ENCODE measurements at places on chromosomes 12 and 14.

- no peak for ATAC-seq
These were observed 208.7 kb upstream of the BCL2L14 start for GRCh38 chr12:11861864-11862600.

GRCh38 chr14:102085488-102085887, 1.4 kb downstream of the HSP90AA1 start:
- no peak for ATAC-seq

DNA sequence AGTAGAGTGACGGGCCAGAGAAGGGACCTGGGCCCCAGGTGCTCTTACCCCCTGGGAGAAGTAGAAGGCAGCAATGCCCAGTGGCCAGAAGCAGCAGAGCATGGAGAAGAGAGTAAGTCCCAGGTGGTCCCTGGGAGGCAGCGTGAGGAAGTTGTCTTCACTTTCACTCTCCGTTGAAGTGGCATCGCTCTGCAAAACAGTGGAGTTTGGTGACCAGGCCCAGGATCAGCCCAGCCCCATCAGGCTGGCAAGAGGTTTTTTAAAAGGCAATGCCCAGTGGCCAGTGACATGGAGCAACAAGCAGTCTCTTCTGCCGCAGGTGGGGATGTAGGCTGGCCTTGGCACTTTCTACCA, 18.2 kb downstream of the SYNDIG1L start:
- ATAC-seq: no peak

DNA sequence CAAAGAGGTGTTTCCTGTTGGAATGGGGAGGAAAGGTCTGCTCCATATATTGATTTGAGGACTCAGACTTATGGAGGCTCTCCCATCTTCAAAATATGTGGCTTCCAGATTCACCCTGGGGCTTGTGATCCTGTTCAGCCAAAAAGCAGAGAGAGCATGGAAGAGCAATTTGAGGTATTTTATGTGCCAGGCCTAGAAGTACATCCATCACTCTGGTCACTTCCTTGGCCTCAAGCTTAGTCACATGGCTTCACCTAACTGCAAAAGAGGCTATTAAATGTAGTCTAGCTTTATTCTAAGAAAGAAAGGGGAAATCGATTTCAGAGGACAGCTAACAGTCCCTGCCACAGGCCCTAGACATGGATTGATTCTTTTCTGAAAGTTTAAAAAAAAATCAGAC, 86.2 kb downstream of the C12orf50 start:
- ATAC-seq: no peak

DNA sequence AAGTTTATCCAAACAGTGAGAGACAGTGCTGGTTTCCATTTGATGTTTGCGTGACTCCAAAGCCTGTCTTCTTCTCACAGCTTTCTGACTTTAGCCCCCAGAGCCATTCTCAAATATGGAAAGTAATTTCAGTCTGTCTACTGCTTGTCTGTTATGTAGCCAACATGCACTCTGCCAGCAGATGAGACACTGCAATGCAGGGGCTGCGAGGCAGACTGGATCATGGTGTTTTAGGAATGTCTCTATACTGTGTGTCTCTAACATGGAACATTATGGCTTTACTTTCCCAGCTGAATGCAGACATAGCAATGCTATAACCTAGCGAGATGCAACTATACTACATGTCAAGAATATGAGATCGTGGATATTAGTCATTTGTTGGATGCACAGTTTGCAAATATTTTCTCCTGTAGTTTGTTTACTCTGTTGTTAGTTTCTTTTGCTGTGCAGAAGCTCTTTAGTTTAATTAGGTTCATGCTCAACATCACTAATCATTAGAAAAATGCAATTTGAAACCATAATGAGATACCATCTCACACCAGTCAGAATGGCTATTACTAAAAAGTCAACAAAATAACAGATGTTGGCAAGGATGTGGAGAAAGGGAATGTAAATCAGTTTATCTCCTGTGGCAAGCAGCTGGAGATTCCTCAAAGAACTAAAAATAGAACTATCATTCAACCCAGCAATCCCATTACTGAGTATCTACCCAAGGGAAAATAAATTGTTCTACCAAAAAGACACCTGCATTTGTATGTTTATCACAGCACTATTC, 235.8 kb upstream of the TMTC1 start:
- peak; percentile 11 for ATAC-seq

DNA sequence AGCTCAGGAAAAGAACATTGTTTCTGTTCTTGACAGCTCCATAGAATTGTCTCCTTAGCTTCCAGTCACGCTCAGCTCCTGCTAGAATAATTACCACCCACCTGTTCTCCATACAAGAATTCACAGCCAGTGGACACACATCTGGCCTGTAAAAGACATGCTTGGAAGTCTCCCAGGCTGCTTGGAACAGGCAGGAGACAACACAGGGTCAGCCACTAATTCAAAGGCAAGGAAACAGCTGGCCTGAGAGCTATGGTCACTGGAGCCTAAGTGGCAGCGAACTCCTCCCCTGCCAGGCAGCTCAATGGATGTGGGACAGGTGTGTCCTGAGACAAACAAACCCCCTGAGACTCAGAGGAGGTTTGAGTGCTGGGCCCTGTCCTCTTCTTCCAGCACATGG, 22.9 kb upstream of the LTBP2 start:
- ATAC-seq: peak; percentile 48

DNA sequence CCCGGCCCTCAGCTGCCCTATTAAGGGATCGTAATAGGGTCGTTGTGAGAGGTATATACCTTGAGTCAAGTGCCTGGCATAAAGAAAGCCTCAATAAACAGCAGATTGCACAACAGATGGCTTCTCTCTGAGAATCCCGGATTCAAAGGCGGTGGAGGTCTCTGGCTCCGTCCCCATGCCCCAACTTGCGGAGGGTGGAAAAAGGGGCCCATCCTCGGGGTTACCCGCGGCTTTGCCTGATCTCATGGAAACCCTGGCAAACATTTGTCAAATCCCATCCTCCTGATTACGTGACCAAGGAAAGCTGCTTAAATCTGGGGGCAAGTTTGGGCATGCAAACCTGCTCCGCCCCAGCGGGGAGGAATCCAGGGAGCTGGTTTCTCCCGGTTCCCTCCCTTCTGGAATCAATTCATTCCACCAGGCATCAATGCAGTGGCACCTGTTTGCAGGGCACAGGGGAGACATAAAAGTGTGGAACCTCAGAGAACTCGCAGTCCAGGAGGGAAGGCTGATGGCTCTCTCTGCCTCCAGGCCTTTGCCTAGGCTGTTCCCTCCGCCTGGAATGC, 12.3 kb downstream of the TRPV4 start:
- no peak for ATAC-seq

DNA sequence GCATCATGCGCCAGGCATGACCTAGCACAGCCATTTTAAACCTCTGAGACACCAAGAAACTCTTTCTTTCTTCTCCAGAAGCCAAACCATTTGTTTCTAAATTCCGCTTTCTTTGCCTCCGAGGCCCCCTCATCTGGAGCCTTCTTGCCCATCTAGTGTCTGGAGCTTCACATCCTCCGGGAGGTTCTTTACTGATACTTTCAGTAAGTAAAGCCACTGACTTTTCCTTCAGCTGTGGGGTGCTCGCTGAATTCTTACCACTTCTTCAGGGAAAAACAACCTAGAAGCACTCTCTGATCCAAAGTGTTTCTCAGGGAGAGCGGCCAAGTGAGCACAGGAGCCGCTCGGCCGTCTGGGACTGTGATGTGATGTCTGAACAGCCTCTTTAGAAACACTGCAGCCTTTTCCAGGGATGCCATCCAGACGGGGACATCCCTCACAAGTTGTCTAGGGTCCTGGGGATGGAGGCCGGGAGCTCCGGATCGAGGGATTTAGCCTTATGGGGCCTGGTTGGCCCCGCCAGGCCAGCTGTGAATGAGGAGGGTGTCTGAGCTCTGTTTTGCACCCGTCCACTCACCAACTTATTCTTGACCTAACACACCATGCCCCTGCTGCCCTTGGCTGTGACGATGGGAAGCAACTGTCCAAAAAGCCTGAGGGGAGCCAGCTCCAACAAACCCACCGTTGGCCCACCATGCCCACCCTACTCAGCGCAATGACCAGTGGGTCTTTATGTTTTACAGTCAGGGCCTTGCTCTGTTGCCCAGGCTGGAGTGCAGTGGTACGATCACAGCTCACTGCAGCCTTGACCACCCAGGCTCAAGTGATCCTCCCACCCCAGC, 160.6 kb downstream of the ZFP36L1 start:
- no peak for ATAC-seq
